ENCODE measurements at places on chromosomes 4 and X.

DNA sequence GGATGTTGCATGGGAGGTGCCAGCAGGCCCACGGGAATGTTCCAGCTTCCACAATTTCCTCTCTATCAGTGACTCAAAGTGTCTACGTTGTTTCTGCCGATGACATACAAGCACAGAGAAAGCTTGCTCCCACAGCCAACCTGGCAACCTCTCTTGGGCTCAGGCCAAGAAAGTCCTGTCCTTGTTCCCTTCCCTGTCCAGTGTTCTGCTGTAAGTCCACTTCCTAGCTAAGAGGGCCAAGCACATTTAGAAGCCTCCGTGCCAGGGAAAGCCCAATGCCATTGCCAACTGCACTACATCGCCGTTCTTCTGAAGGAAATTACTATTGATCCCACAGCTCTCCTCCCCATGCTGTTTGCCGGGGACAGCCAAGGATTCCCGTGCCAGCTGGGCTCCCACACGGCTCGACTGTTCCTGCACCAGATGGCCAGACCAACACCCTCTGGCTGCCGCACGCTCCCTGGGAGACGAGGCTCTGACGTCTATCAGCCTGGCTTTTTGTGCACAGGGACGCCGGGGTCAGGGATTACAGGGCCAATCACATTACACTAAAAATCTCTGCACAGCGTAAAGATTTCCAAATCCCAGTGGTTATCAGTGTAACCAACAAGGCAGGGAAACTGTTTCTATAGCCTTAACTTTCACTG is 284.0 kb downstream of the BCOR start:
- no peak for DNase-seq

DNA sequence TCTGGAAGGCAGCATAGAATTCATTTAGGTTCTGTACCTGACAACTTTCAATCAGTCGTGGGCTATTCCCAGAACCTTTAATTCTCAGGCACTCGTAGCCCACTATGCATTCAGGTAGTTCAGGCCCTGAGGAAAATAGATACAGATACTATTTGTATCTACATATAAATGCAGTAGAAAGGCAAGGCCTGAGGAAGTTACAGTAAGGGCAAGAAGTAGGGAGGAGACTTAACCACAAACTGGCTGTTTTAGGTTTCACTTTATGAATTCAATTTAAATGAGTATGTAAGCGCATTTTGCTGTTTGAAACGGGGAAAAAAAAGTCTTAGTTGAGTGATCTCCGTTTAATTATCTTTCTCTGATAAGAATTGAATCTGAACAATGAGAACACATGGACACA is 529.4 kb upstream of the ATOH1 start:
- no peak for DNase-seq

DNA sequence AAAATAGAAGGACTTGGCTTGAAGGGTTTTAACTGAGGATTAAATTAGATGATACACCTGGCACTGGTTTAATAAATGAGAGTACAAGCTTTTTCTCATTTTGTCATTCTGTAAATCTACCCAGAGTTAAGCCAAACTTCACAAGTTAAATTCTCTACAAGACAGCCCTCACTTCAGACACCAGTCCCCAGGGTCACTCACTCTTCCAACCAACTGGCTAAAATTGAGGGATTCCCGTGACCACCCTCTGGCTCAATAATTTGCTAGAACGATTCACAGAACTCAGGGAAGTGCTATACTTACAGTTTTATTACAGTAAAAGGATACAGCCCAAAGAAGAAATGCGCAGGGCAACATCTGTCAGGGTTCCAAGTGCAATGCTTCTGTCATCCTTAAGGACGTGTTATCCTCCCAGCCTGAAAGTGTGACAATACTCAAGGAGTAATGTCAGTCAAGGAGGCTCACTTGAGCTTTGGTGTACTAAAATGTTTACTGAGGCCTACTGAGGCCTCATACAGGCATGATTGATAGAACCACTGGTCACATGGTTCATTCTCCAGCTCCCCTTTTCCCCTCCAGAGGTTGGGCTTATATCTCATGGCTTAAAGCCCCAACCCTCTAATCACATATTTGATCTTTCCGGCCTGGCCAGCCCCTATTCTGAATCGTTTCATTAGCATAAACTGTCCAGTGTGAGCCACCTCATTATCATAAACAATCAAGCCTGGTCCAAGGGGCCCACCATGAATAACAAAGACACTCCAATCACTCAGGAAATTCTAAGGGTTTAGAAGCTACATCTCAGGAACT is 9.6 kb upstream of the TMSB4X start:
- no peak for DNase-seq

DNA sequence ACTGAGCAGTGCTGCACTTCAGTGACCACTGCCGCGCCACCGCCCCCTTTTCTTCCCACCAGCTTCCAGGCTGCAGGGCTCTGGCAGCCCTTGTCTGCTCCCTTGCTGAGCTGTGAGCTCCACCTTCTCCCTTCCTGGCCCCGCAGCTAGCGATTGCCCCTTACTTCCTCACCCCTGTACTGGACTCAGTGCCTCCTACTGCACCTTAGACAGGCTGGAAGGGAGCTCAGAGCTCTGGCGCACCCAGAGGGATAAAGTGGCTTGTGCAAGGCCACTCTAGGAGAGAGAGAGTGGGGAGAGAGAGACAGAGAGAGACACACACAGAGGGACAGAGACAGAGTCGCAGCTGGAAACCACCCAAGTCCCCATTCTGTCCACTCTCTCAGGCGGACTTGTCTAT is 6.0 kb downstream of the RASL11B start:
- no peak for DNase-seq

GRCh38 chr4:188411805-188412204 is 272.6 kb downstream of the TRIML1 start:
- no peak for DNase-seq

GRCh38 chr4:24405341-24405740 is 179.0 kb downstream of the DHX15 start:
- DNase-seq = no peak

DNA sequence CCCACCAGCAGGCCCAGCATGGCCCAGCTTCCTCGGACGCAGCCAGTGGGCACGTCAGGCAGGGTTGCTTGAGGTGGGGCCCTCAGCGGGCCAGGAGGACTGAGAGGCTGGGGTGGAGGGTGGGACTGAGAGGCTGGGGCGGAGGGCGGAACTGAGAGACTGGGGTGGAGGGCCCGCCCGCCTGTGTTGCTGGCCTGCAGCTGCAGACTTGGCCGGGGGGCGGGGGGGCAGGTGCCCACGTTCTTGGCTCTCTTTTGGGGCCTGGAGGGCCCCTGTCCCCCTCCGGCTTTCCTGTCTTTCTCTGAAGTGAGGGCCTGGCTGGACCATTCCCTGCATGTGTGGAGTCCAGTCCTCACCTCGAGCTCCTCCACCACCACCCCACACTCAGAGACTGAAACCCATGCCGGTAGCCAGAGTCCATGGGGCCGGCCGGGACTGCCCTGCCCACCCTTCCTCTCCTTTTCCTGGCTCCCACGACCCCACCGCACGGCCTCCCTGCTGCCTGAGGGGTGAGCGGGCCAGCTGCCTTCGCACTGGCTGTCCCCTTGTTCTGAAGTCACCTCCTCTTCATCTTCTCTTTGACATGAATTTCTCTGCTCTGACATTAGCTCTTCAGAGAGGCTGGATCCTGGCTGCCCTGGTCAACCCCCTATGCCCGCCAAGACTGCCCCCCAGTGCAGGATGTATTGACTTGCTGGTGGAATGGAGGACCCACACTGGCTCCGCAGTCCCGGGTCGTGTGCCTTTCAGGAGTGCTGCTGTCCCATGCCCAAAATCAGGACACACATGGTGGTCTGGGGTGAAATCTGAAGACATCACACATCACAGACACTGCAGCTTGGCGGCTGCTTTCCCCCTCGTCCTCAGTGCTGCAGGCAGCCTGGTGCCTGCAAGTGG is 10.1 kb upstream of the NKX1-1 start:
- no peak for DNase-seq

DNA sequence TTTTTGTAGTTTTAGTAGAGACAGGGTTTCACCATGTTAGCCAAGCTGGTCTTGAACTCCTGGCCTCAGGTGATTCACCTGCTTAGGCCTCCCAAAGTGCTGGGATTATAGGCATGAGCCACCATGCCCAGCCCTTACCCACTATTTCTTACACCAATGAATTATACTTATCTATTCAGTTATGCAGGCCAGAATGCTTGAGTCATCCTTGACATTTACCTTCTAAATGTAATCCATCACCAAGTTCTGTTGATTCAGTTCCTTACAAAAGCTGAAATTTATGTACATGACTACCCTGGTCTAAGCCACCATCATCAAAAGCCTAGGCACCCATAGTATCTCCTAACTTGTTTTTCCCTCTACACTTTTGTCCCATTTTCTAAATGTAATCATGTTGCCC is 585.7 kb downstream of the IL15 start:
- DNase-seq = no peak

DNA sequence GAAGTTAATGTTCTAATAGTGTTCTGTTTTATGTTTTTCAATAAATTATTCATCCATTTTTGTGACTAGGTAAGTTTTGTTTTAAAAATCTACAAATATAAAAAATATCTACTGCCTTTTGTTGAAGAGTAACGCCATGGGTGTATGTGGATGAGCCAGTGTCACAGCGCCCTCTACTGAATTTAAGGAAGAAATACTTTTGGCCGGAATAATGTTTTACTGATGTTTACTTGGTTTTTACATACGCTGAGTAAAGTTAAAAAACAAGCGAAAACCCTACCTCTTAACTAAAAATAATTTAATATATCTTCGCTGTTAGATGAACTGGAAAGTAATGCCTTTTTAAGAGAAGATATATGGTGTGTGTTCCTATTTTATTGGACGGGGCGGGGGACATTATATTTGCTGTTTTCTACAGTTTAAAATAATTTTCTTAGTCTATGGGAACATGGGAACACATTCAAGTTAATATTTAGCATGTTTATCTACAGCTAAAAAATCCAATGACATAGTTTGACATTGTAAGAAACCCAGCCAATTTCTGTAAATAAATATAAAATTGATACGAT is 86.1 kb downstream of the CPE start:
- DNase-seq = peak; percentile 14

- peak; percentile 7 for DNase-seq
Observed at GRCh38 chrX:30713061-30713525, 59.9 kb downstream of the GK start.

- no peak for DNase-seq
Observed at GRCh38 chr4:166675411-166675810, 558.9 kb downstream of the SPOCK3 start.

GRCh38 chr4:42855779-42856178 is 36.7 kb upstream of the GRXCR1 start:
- DNase-seq = no peak

DNA sequence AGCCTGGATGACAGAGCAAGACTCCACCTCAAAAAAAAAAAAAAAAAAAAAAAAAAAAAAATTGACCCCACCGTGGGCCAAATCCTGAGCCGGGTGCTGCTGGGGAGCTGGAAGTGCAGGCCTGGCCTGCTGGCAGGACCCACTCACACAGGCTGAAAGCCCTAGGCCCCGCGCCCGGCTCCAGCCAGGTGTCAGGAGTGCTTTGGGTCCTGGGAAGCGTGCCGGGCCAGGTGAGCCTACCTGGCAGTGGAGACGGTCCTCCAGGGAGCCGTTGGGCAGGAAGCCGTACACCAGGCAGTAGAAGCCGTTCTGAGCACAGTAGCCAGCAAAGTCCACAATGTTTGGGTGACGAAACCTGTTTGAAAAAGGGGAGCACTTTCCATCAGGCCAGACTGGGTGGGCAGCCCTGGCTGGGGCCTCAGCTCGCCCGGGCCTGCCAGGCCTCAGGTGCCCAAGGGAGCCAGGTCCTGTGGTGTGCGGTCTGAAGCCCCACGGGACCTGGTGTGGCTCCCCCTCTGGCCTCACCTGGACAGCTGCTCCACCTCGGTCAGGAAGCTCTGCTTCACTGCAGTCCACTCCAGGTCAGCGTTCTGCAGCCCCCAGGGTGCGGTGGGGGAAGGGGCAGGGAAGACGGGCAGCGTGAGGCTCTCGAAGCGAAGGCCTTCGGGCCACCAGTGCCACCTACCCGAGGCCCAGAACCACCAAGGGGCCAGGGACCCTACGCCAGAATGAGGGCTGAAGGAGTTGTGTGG is 1.8 kb downstream of the IRAK1 start:
- DNase-seq = no peak

- no peak for DNase-seq
Observed at GRCh38 chrX:131677655-131678628, 134.1 kb downstream of the OR13H1 start.

DNA sequence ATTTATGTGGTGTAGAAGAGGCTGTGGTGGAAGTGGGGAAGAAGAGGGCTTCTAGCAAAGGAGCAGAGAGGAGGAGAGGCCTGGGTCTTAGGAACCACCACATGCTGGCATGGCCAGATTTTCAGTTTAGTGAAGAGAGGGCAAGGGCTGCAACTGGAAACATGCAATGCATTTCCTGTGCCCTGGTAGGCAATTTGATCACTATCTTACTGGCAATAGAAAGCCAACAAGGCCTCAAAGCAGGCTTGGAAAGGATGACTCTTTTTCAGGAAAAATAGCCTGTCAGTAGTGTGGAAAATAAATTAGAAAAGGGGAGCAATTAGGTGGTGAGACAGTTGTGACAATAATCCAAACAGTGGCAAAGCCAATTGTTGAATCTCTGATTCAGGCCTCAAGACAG is 501.9 kb upstream of the ZFP42 start:
- DNase-seq = no peak

- no peak for DNase-seq
Observed at GRCh38 chr4:148091896-148092295, 350.3 kb downstream of the NR3C2 start.

- no peak for DNase-seq
Observed at GRCh38 chrX:75181721-75182120, 25.6 kb upstream of the ABCB7 start.

DNA sequence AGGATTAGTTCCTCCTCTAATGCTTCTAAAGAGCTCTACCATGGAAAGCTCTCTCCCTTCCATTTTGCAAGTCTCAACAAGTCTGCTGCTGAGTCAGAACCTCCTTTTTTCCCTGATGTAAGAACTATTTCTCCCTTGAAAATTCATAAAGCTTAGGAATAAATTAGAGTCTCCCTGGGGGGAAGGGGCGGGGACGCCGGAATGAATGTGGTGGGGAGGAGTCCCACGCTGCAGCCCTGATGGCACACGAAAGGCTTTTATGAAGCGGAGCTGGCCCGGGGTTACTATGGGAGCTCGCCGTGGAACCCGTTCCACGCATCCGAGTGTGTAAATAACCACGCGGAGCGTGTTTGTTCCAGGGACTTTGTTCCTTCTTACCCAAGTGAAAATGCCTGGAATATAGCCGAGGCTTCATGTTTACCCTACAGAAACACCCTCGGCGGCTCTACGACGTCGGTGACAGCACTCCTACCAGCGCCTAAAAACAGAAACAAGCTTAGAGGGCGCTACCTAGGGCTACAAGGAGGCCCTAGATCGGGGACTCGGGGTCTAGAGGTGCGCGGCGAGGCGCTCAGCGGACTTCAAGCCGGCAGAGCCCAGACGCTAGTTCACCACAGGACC is 923 bp upstream of the CPEB2 start:
- DNase-seq = no peak

GRCh38 chr4:134470544-134470943 is 269.0 kb upstream of the PABPC4L start:
- DNase-seq = peak; percentile 11

DNA sequence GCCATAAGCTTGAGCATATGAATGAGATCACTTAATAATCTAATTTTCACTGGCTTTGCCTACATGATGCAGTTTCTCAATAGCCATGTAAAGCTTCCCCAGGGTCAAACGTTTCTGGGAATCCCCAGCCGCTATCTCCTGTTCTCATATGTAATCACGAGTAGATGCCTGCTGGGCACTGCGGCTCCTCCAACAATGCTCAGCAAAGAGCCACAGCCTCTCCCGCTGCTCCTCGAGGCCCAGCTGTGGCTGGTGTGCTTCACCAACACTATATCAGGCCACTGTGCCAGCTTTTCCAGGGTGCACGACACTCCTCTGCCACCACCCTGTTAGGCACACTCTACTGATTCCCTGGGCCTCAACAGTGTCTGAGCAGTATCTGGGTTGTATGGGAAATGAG is 78.3 kb upstream of the RASGEF1B start:
- no peak for DNase-seq
